ENCODE measurements at places on chromosomes 7 and 10.

DNA sequence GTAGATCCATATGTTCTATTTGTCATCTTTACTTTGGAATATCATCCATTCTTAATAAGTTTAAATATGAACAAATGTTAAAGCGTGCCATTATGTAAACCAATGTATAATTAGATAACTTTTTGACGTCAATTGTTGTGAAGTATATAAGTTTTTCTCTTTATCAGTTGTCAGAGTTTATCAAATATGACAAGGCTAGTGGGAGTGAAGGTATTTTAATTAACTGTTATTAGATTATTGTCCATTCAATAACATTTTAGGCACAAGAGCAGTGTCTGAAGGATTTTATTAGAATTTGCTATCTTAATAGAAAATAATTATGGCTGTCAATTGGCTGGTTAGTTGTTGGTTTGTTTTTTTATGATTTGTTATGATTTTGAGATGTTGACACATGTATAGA lies 280.6 kb downstream of the CDK14 start:
- DNase-seq: no peak

- peak; percentile 11 for DNase-seq
Measured at GRCh38 chr10:47264797-47265281, 35.2 kb upstream of the GDF10 start.

- DNase-seq: no peak
Measured at GRCh38 chr7:2009541-2010001, 223.2 kb downstream of the MAD1L1 start.

GRCh38 chr7:139117599-139118233 lies 8.2 kb upstream of the ZC3HAV1 start:
- no peak for DNase-seq

DNA sequence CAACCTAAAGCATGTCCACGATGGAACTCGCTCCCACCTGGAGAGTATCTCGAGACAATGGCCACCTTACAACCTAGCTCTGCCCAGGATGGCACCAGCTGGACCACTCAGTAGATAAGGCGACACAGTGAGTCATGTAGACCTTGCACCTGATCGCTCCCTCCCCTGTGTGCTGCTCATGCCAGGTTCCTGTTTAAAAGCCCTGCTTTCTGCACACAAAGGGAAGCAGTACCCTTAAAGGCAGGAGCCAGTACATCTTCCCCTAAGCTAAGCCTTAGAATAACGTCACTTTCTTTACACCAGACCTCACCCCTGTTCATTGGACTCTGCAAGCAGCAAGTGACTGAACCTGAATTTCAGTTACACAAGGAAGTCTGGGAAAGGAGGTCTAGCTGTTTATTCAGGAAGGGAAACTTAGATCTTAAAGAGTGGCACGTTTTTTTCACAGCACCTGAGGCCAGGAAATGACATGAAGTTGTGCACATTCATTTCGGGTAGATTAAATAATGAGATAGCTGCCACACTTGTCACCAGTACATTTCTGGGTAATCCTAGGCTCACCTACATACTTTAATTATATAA lies 117.9 kb downstream of the MTPAP start:
- no peak for DNase-seq

DNA sequence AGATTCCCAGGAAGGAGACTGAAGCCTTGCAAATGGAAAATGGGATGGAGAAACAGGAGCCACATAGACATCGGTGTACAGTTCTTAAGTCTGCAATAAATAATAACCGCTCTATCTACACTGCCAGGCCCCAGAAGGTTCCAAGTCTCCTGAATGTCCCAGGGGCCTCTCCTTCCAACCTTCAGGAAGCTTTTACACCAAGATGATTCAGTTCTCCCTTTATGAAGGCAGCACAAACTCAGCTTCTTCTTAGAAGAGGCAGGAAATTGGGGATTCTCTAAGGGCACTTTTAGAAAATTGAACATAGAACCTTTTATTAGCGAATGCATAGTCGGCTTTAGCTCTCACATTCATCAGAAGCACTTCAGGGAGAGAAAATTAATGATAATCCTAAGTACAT lies 130.8 kb upstream of the LYZL1 start:
- no peak for DNase-seq

DNA sequence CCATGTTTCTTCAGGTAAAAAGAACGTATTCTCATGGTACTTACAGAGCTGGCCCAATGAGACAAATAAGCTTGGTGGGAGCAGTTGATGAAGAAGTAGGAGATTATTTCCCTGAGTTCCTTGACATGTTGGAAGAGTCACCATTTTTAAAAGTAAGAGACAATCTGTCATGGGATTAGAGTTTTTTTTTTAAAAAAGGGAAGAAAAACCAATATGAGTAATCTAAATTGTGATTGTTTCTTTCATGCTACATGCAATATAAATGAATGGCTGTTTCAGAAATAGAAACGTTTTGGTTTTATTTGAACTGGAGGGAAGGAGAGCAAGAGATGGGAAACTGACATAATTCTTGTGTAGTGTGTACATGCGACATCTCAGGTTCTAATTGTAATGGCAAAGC lies 32.8 kb downstream of the TMEM60 start:
- no peak for DNase-seq

- no peak for DNase-seq
Measured at GRCh38 chr7:151726652-151727578, 150.0 kb downstream of the PRKAG2 start.

DNA sequence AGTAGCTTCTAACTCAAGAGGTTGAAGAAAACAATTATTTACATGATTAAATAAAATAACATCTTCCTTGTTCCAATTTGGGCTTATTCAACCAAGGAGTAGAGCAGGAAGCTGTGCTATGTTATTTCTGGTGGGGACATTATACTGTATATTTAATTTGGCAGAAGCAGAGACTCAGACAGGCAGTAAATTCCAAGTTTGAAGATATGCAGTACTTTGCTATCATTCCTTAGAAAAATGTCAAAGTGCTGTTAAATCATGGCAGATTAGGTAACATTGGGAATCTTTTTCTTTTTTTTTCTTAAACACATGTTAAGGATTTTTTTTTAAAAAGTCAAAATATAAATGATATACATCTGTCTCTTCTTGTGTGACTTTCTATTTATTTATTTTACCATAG lies 190.1 kb downstream of the SUGCT start:
- no peak for DNase-seq

GRCh38 chr7:48452218-48452617 lies 281.0 kb downstream of the ABCA13 start:
- DNase-seq: no peak

- no peak for DNase-seq
Measured at GRCh38 chr7:30223896-30224295, 60.5 kb upstream of the ZNRF2 start.

DNA sequence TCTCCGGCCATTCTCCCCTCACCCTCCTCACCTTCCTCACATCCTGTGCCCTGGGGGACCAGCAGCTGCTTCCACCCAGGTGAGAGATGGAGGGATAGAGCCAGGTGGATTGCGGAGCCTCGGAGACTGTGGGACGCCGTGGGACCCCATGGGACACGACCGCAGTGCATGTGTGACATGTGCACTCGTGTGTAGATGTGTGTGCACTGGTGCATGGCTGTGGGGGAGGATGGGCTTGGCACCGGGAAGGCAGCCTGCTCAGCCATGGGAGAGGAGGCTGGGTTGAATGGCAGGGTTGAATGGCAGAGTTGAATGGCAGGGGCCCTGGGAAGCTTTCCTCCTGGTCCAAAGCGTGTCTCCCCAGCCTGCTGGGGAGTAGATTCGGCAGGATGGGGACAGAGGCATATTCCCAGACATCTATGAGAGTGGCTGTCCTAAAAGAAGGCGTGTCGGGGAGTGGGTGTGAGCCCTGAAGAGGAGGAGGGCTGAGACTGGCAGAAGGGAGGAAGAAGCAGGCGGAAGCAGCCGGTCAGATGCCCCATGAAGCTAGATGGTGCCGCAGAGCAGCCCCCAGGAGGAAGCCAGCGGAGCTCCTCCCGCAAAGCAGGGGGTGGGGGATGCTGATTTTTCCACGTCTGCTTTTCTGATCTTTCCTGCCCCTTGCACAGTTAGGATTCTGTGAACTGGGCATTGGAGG lies 815 bp downstream of the GIMAP8 start:
- peak; percentile 45 for DNase-seq

DNA sequence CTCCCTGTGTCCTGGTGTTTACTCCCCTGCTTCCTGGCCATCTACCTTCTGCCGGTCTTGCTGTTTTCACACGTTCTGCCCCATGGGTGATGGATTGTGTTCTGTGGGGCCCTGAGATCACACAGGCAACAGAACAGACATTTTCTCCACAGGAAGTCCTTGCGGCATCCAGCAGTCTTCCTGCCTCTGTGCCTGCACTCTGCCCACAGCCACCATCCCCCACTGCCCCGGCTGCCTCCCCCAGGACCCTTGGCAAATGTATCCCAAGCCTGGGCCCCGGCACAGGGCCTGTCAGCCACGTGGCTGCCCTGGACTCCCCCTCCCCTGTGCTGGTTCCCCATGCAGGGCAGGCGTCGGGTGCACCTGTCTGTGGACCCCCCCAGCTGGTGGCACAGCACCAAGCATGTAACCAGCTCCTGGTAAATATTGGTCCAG lies 184.2 kb downstream of the WDR37 start:
- DNase-seq: no peak

DNA sequence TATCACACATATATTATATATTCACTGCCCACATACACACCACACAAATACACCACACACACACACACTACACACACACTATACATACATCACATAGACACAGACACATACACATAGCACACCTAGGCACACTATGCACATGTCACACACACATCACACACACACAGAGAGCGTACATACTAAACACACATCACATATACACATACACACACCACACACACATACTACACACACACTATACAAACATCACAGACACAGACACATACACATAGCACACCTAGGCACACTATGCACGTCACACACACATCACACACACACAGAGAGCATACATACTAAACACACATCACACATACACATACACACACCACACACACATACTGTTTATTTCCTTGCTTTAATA lies 165.5 kb downstream of the KCNMA1 start:
- DNase-seq: no peak

- no peak for DNase-seq
Measured at GRCh38 chr7:105163718-105164117, 149.7 kb downstream of the KMT2E start.

- no peak for DNase-seq
Measured at GRCh38 chr7:22064816-22065215, 119.1 kb upstream of the CDCA7L start.

DNA sequence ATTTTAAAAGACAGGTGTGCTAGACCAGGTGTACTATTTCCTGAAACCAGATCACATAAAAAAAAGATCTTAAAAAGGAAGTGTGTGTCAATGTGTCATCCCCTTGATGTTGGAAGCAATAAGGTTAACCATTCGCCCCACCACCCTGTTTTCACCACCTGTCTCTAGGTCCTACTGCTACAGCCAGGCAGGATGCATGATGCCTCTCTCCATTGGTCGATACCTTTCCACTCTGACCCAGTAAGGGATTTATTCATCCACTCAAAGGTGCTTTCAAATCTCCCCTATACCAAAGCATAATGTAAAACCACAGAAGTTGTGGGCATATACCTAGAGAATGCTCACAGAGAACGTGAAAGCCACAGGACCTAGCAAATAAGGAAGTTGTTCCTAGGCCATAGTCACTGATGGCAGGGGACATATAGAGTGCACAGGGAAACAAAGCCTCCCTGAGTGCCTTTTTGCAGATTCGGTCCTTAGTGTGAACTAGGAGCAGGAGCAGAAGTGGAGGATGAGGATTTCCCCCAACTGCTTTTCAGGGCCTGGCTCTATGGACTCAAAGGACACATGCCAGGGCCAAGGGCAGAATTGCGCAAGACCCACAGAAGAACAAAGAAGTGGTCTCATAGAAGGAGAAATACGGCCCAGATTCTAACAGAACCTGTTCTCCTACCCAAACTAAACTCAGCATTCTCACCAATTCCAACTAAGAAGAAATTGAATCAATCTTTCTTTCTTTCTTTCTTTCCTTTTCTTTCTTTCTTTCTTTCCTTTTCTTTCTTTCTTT lies 631.5 kb upstream of the NRP1 start:
- DNase-seq: no peak

- DNase-seq: no peak
Measured at GRCh38 chr10:29271877-29272276, 17.0 kb upstream of the LYZL1 start.

DNA sequence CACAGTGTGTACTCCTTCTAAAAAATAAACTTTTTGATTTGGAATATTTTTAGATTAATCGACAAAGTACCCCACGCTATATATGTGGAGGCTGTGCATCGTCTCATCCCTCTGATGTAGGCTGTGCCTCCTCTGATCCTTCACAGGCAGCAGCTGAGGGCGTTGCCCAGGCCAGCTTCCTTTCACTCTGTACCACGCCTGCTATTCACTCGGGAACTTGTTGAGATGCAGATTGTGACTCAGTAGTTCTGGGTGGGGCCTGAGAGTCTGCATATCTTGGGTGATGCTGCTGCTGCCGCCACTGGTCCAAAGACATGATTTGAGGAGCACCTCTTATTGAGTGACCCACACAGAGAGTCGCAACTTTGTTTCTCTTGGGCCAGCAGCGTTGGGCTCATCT lies 7.9 kb upstream of the C10orf120 start:
- no peak for DNase-seq

DNA sequence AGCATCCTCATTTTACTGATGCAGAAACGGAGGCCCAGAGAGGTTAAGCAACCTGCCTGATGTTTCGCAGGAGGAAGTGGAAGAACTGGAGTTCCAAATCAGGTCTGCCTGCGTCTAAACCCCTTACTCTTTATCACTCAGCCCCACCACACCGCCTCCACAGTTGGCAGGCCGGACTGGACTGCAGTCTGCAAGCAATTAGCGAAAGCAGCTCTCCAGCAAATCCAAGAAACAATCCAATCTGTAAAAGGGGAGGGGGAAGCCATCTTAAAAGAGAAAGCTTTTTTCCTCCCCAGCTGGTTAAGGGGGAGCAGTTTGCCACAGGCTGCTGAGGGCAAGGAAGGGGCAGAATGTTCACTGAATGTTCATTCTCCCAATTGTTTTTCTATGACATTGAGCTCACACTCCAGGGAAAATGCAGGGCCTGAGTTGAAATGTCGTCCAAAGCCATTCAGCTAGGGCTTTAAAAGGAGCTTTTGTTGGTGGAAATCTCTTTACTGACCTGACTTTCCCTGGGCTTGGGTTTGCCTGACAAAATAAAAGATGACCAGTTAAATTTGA lies 350.1 kb downstream of the RNLS start:
- no peak for DNase-seq

DNA sequence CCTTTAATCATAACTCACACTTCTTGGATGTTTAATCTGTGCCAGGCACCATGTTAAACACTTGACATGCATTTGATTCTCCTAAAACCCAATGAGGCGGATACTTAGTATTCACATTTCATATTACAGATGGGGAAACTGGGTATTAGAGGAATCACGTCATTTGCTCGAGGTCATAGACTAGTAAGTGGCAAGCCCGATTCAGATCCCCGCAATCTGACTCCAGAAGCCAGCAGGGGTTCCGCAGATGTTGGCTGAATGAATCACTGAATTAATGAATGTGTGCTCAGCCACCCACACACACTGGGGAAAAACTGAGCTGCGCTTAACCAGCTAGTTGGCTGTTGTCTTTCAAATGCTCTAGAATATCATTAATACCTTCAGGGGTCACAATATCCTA lies 22.5 kb upstream of the ENO4 start:
- DNase-seq: no peak

- no peak for DNase-seq
Measured at GRCh38 chr7:698515-699475, 27.7 kb upstream of the DNAAF5 start.
